CD4-positive, alpha-beta T cell treated with Interleukin-4 for 4 hours (primary cell): ENCODE measurements at places on chromosomes 11 and 22.

GRCh38 chr11:116930177-116930576, 92.8 kb upstream of the APOA1 start:
- peak; percentile 73 for DNase-seq

- no peak for DNase-seq
Observed at GRCh38 chr22:46935506-46936377, 173.3 kb downstream of the TBC1D22A start.

- no peak for DNase-seq
Observed at GRCh38 chr11:116650052-116650451, 122.7 kb downstream of the BUD13 start.

GRCh38 chr11:46118702-46119351, 2.4 kb downstream of the PHF21A start:
- no peak for DNase-seq

- no peak for DNase-seq
Observed at GRCh38 chr11:34002420-34002819, 49.1 kb upstream of the CAPRIN1 start.

DNA sequence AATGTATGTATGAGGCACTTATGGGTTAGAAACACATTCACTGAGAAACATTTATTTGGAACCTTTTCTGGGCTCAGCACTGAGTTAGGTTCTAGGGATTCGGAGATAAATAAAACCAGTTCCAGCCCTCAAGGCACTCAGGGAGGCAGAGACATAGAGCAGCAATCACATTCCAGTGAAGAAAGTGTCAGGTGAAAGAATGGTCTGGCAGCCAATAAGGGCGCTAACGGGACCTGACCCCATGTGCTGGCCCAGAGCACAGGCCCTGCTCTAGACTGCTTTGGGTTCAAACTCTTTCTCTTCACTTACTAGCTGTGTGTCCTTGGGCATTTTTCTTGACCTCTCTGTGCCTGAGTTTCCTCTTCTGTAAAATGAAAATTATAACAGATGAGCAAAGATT, 146.0 kb upstream of the SYT13 start:
- DNase-seq = no peak

DNA sequence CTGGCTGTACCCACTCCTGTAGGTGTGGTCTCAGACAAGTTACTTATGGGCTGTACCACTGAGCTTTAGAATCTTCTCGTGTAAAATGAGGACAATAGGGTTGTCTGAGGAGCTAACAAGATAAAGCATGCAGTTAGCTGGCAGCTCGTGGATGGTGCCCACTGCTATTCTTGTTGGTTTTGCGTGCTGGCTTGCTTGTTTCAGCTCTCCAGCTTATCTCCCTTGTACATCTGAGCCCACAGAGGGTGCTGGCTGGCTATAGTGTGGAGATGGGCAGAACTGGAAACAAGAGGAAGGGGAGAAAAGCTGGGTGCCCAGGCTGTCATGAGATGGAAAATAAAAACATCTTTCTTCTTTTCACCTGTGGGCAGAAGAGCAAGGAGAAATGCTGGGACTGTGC, 46.5 kb upstream of the GALNT18 start:
- DNase-seq = no peak

DNA sequence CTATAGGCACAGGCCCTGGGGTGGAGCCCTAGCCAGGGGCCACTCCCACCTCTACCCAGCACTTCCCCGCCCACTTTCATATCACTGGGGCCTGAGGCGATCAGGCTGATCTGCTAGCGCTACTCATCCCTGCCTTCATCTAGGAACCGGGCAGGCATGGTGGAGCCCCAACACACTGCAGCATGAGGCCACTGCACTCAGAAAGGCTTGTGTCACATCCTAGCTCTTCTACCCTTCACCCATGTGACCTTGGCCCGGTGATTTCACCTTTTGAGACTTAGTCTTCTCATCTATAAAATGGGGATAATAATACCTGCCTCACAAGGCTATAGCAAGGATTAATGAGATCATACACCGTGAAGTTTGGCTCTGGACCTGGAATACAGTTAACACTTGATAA, 18.1 kb upstream of the GDPD5 start:
- DNase-seq = no peak

- no peak for DNase-seq
Observed at GRCh38 chr22:43643387-43643786, 168.7 kb downstream of the EFCAB6 start.

DNA sequence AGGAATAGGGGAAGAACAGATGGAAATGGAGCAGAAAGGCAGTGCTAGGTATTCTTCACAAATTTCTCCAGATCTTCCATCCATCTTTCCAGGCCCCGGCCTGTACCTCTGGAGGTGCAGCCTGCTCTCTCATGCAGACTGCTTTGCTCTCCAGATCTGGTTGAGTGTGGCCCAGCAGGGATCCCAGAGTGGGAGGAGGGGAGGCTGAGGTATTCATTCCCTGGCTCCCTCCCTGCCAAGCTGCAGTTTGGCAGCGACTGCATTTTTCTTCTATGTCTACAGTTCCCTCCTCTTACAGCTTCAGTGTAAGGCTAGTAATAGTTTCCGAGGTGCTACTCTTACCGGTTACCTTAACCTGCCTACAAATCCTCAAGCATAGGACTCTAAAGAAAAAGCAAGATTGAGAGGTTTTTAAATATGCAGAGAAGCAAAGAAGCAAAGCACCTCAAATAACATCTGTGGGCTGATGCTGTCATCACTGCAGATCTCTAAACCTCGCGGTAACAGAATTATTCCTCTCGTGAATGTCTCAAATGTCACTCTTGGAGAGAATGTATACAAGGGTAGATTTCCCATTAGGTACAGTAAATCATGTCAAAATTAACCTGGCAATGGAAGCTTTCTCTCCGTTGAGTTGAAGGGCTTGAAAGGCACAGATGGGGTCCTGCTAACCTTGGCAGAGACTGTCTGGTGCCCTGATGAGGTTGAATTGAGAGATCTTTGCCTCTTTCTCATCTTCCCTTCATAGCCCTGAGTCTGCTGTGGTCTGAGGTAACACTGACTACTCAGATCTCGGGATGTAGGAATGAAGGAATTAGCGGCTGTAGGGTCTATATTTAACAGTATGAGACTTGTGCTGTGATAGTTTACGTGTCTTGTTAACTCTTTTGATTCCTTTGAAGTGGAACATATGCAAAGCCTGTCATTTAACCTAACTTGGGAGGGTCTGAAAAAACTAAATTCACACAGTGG, 297.9 kb upstream of the C11orf87 start:
- DNase-seq = no peak

GRCh38 chr11:104339380-104339831, 175.5 kb upstream of the PDGFD start:
- no peak for DNase-seq

GRCh38 chr22:37802310-37803194, 5.2 kb upstream of the GCAT start:
- no peak for DNase-seq

DNA sequence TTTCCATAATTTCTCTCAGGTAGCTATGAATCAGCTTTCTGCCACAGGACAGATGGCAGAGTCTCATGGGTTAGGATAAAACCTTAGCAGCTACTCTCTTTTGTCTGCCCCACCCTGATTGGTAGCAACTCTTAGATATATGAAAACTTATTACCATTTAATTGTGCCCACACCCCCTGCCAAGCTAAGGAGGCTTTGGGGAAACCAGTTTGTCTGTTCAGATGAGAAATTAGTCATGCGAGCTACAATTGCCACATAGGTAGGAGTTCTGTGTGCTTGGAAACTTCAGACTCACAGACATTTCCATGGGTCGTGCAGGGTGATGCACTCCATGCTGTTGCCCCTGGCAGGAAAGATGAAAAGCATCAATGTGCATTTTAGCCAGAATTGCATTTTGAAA, 39.9 kb downstream of the CD44 start:
- DNase-seq = peak; percentile 40

GRCh38 chr11:114774599-114775361, 96.5 kb downstream of the NXPE2 start:
- DNase-seq = no peak

- no peak for DNase-seq
Observed at GRCh38 chr11:91804042-91804441, 420.6 kb upstream of the FAT3 start.

DNA sequence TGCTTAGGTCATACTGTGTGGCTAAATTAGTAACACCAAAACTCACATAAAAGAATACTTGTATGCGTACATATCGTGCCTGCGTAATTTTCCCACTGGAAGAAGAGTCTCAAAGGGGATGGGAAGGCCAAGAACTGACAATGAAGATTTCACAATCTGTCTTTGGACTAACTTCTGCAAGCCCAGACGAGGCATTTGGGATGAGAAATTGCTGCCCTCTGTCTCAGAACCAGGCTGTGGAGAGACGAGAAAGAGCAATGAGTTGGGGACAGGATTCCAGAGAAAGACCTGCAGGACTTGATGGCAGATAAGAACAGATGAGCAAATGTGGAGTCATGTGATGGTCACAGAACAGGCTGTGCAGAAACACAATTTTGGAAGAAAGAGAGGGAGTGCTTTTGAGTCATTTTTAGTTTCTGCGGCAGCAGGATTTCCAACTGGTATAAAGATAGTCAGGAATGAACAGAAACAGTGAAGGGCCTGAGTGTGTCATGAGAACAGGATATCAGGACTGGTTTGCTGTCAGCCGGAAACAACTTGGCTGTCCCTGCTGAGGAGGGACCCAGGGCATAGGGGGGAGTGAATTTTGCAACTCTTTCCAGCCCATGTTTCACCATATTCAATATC, 82.7 kb upstream of the CTSC start:
- no peak for DNase-seq

GRCh38 chr22:37499027-37499707, 13.0 kb upstream of the MFNG start:
- DNase-seq = no peak

- DNase-seq = no peak
Observed at GRCh38 chr11:64298966-64299846, 952 bp upstream of the CATSPERZ start.

- DNase-seq = peak; percentile 64
Observed at GRCh38 chr11:1382831-1383607, 6.7 kb upstream of the BRSK2 start.

- no peak for DNase-seq
Observed at GRCh38 chr11:70072861-70073755, 5.0 kb upstream of the ANO1 start.

DNA sequence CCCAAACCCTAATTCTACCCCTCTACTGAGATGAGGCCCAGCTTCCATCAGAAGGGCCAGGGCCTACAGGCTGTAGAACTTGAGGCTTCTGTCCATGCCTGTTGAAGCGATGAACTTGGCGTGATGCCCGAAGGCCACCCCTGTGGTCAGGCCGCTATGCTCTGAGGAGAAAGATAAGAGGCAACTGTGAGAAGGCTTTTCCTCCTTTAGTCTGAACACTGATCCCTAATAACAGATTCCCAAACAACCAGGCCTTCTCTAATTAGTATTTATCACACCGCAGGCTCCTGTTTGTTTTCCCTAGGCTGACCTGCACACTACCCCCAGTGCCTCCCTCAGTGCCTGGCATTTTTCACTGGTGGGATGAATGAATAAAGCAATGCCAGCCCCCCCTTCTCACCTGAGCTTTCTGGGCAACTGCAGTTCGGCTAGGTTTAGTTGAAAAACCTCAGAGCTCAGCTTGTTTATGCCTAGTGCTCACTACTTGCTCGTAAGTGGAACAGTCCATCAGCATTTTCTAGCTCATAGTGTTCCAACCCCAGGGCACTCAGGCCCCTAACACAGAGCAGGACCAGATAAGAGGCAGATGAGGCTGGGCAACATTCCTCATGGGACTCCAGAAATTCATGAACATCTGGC, 15.2 kb downstream of the PRPF19 start:
- no peak for DNase-seq

DNA sequence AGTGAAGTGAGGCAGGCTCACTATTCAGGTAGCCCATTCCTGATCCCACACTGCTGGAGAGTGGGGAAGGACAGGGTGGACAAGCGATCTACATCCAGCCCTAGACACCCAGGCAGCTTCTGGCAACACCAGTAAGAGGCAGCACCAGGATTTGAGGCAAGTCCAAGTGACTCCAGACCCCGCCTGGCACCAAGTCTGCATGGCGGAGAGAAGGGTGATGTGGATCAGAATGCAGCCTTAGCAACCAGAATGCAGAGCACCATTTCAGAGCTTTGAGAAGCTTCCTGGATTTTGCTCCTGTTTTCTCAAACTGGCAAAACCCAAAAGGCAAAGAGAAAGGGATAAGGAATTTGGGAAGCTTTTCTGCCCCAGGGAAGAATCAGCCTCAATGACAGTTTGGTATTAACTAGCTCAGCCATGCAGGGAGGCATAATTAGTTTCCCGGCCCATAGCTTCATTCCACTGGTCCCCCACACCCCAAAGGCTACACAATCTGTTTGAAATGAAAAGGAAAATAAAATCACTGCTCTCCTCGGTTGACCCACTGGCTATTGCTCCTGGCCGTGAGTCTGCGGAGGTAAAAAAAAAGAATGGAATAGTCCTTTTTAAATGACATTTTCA, 17.3 kb downstream of the GALNT18 start:
- no peak for DNase-seq

DNA sequence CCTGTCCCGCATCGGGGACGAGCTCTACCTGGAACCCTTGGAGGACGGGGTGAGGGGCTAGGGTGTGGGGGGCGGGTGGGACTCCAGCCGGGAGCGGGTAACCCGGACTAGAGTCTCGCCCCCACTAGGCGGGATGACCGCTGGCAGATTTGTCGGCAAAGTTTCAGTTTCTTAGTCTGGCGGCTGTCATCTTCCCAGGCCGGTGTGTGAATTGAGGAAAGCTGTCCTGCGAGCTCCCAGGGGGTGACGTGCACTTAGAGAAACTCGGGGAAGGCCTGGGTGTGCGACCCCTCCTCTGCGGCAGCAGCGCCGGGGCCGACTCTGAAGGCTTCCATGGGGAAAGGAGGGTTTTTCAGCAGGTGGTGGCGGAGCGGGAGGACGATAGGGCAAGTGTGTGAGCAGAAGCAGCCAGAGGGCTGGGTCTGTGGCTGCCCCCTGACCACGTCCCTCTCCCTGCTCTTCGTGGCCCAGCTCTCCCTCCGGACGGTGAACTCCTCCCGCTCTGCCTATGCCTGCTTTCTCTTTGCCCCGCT, 463 bp downstream of the RAD9A start:
- no peak for DNase-seq

DNA sequence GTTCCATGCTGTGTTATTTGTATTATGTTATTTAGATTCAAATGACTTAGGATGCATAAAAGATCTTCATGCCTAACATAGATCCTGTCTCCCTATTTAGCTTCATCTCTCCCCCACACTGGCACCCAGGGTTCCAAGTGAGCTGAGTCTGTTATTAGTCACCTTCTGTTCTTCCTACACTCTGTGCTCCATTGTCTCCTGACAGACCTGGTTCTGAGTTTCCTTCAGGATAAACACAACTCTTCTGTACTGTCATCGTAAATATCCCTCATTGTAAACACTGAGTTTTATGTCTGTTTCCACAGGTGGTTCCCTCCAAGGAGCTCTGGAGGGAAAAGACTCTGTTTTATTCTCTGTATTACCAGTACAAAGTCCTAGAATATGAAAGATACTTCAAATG, 8.7 kb downstream of the MMP26 start:
- DNase-seq = no peak

DNA sequence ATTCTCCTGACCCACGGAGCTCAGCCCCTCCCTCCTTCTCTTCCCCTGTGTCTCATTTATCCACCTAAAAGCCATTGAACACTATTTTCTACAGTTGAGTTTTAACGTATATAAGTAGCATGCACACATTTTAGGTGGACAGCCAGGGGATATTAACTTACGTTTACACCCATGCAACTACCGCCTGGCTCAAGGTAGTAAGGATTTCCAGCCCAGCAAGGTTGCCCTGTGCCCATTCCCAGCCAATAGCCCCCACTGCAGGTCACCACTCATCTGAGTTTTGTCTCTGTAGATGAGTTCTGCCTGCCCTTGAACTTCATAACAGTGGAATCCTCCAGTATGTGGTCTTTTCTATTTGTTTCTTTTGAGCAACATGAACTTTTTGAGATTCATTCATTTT, 65.4 kb downstream of the SMIM38 start:
- DNase-seq = no peak
